ENCODE measurements at places on chromosomes 16 and 17.

GRCh38 chr17:8015957-8016631 lies 13.7 kb downstream of the GUCY2D start:
- no peak for DNase-seq

DNA sequence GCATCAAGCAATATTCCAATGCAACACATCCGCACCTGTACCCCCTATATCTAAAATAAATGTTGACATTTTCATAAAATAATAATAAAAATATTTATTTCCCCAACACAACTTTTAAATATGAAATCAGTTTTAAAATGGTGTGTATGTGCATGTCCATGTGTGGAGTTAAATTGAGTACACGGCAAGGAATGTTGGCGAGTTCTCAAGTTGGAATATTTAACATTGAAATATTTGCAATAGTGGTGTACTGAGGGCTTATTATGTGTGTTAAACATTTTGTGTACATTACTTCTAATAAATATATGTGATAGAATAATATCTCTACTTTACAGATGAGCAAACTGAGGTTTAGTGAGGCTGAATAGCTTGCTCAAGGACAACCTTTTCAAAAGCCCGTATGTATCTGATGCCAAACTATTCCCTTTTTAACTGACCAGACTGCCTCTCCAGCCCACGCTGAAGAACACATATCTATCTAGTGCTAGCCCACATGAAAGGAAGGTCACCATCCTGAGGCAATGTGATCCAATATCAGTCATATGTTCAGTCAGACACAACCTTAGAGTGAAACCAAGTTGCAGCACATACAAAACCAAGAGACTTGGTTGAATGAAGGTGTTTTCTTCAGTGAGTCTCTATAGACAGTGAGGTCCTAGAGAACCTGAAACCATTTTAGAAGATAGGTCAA lies 192.2 kb upstream of the CDH11 start:
- no peak for DNase-seq

DNA sequence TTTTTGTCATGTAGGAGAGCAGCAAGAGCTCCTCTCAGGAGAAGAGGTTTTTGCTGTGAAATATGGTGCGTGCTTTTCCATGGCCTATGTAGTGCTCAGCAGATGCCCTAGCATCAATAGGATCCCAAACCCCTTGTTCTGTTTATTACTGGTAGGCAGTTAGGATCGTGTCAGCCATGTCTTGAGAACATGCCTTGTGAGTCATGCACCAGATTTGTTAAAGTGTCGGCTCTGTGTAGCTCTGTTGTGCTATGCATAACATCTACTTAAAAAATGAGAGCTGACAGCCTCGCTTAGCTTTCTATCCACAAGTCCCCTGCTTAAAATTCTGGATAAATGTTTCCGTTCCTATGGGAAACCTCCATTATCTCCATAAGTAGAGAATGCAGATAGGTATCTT lies 4.4 kb upstream of the EIF4A3 start:
- no peak for DNase-seq

DNA sequence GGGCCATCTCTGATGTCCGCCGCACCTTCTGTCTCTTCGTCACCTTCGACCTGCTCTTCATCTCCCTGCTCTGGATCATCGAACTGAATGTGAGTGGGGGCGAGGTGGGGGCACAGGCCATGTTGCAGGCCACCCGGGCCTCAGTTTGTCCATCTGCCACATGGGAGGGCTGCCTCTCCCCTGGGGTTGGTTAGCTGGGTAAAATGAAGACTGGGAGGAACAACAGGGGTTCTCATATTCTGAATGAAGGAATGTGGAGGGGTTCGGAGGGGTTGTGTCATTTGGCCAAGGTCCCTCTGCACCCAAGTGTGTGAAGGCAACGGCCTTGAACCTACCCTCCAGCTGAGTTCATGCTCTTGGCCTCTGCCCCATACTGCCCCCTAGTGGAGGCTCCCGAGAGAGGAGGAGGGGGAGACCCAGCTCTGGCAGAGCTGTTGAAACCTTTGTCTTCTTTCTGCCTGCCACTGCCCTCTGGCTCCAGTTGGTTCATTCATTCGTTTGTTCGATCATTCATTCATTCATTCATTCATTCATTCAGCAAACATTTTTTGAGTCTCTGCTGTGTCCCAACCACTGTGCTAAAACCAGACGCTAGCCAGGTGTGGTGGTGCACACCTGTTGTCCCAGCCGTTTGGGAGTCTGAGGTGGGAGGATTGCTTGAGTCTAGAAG lies 11.4 kb upstream of the TCAP start:
- no peak for DNase-seq

GRCh38 chr17:39200070-39200879 lies at the start of gene RPL19:
Gene RPL19, plus strand, starts transcription at chr17:39200283. Its CDS starts 62 bp downstream, at chr17:39200345.
- DNase-seq, result no peak

GRCh38 chr17:78557598-78558039 lies 19.6 kb downstream of the DNAH17 start:
- DNase-seq, result peak; percentile 57

DNA sequence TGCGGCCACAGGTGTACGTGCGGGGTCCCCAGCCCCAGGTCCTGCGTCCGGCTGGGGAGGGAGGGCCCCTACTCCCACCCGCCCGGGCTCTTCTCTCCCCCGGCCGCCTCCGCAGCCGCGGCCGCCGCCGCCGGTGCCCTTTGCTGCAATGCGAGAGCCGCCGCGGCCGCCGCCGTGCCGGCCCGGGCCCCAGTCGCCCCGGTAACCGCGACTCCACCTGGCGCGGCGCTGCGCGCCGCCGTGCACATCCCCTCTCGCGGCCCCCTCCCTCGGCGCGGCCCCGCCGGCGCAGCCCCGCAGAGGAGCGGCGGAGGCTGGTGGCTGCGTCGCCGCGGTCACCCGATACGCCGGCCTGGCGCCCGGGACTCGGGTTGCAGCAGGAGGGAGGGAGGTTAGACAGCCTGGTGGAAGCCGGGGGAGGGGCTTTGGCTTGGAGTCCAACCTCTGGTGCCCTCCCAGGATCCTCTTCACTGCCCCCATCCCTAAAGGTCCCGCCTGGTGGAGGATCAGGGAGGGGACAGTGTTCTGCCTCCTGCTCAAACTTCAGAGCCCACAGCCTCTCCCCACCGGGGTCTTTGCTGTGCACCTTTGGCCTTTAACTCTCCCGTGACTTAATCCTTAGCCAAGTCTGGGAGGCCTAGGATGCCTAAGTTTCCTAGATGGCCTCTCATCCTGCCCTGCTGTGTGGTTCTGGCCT lies 32.9 kb downstream of the SRCIN1 start:
- no peak for DNase-seq

DNA sequence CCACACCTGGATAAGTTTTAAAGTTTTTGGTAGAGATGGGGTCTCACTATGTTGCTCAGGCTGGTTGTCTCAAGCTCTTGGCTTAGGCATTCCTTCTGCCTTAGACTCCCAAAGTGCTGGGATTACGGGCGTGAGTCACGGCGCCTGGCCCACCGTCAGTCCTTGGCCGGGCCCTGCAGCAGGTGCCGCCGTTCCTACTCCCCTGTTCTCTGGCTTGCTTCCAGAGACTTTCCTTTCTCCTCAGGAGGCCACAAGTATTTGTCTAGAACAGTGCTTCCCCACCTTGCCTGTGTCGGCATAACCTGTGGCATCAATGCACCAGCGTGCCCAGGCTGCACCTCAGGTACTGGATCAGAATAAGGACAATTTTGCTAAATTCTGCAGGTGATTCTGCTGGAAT lies 3.0 kb upstream of the MGAT5B start:
- DNase-seq, result no peak

DNA sequence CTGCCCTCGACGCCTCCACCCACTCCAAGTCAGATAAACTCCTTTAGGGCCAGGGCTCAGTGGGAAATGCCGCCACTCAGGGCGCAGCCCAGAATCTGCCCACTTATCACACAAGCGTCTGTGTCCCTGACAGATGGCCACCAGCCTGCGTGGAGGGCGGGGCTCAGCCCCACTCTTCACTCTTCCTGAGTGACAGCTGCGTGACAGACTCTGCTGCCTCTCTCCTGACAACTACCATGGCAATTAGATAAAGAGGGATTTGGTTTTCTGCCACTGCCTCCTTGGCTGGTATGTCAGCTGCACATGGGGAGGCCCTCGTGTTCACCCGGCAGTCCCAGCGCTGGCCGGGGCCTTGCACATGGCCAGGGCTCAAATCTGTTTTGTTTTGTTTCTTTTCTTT lies 96.2 kb downstream of the RTN4RL1 start:
- no peak for DNase-seq

GRCh38 chr17:79986411-79987186 lies 49.1 kb downstream of the TBC1D16 start:
- no peak for DNase-seq

DNA sequence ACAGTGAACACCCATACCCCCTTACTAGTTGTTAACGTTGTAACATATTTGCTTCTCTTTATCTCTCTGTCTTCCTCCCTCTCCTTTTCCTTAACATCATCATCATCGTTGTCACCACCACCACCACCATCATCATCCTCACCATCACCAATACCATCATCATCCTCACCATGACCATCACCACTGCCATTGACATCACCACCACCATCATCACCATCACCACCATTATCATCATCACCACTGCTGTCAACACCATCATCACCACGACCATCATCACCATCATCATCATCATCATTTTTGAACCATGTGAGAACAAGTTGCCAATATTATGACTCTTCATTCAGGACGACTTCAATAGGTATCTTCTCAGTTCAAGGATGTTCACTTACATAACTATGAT lies 35.5 kb downstream of the SHISA6 start:
- no peak for DNase-seq

- peak; percentile 8 for DNase-seq
Observed at GRCh38 chr17:62761884-62762283, 46.2 kb downstream of the MARCHF10 start.

- DNase-seq, result no peak
Observed at GRCh38 chr16:37511-37910, 15.9 kb downstream of the POLR3K start.

DNA sequence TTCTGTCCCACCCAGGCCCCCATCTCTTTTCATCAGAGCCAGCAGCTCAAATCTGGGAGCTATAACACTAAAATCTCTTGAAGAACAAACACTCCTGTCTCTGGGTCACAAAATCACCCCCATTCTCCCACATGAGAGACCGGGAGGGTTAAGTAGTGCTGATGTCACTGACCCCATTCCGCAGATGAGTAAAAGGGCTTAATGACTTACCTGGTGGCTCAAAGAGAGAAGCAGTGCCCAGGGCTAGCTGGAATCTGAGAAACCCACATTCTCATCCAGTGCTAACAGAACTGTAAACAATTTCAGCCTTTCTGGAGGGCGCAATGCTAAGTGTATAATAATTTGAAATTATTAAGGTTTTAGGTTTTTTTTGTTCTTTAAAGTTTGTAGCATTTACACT lies 26.3 kb upstream of the LHX1 start:
- DNase-seq, result no peak

DNA sequence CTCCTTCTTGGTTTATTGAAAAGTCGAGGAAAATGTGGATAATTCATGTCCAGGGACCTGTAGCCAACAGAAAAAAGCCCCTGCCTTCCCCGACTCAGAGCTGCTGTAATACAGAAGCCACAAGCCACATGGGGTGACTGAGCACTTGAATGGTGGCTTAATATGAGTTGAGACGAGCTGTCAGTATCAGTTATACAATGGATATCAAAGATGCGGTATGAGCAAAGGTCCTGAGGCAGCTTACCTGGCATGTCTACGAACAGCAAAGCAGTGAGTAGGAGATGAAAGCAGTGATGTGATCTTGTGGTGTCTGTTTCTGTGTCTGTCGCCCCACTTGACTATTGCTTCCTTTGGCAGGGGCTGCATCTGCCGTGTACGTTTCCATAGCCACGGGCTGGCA lies 12.2 kb upstream of the RMI2 start:
- no peak for DNase-seq

GRCh38 chr17:42891539-42892152 lies 9.0 kb upstream of the G6PC1 start:
- DNase-seq, result peak; percentile 18

DNA sequence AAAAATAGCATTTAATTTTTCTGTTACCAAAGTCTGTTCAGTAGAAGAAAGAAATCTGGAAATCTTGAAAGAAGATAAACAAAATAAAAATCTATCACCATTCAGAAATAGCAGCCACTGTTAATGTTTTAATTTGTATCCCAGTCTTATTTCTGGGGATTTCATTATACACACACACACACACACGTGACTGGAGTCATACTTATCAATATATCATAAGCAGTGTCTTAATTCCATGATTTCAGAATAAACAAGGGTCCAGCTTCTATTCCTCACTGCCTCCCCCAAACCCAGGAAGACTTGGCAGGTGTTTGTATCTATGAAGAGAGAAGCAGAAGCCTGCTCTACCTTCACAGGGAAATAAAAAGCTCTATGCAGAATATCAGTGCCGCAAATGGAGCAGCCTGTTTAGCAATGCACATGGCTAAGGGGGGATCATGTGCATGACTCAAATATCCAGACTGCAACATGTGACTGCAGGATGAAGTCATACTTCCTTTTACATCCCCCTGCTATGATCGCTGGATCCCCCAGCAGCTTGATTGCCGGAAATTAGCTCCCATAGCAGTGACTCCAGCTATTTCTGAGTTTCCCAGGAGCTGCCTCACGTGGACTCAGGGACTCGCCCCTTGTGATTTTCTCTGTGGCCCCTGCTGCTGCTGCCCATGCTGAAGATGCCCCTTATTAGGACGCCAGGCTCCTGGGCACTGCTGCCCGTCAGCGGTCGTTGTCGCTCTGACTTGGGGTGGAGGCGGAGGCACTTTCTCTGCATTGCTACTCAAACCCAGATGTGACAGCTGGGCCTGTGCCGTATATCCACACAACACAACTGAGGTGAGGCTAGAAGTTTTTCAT lies 341.0 kb downstream of the CPPED1 start:
- no peak for DNase-seq

GRCh38 chr16:87585442-87586200 lies 16.7 kb upstream of the JPH3 start:
- no peak for DNase-seq

DNA sequence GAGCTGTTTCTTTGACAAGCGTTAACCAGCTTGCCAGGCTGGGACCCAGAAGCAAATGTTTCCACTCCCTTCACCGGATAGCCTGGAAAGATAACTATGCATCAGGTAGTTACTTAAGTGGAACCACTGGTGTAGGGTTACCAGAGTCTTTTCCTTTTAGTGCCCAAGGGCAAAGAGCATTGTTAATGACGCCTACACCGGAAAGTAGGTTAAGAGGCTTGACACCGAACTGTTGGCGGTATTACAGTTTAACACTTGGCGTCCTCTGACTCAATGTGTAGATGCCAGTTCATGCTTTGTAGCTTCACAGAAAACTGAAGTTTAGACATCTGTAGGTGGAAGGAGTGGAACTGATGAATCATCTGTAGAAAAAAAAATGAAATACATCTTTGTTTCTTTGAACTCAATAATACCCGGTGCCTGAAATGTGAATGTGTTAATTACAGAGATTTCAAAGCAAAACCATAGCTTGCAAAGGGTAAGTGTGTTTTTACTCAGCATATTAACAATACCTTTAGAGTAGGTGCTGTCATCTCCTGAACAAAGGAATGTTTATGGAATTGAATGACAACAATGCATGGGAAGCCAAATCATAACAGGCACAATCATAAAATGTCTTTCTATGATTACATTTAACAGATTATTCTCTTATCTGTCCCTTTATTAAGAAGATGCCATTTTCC lies 426.7 kb upstream of the SALL1 start:
- DNase-seq, result peak; percentile 89

GRCh38 chr17:78883089-78883532 lies 19.9 kb downstream of the CEP295NL start:
- no peak for DNase-seq

- DNase-seq, result no peak
Observed at GRCh38 chr16:84240455-84240854, 643 bp upstream of the KCNG4 start.

- DNase-seq, result peak; percentile 5
Observed at GRCh38 chr16:56558024-56558747, 6.7 kb upstream of the MT4 start.

- no peak for DNase-seq
Observed at GRCh38 chr17:1504866-1505265, 11.5 kb downstream of the INPP5K start.

GRCh38 chr16:83085660-83086059 lies 458.9 kb downstream of the CDH13 start:
- DNase-seq, result no peak
